ENCODE measurements at places on chromosomes 1 and 21.

DNA sequence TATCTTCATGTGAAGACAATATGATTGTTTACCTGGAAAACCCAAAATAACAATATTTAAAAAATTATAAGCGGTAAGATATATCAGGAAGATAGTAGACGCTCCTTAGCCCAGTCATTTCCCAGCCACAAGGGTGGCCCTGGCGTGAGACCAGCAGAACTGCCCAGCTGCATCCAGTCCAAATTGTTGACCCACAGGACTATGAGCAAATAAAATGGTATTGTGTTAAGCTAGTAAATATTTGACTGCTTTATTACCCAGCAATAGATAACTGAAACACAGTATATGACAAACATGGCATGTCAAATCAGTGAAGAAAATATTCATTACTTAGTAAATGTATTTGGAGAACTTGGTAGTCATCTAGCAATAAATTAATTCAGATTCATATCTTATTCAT lies 294.3 kb upstream of the SPAG17 start:
- DNase-seq, result no peak

GRCh38 chr21:38438462-38438893 lies 59.8 kb downstream of the ERG start:
- peak; percentile 29 for DNase-seq

DNA sequence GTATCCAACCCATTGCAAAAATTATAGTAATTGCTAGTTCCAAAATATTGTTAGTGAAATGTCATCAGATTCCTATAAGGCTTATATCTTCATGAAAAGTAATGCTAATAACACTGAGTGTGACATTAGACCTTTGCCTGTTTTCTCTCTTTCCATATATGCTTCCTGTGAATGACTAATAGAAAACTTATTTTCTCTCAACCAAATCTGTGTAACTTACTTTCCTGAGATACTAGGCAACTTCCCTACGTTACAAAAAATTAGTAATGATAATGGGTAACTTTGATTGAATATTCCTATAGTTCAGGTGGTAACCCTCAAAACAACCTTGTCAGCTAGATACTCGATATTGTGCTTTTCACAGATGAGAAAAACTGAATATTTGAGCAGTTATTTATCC lies 124.2 kb upstream of the HNRNPU start:
- no peak for DNase-seq

- no peak for DNase-seq
Observed at GRCh38 chr1:167648978-167649744, 19.1 kb downstream of the RCSD1 start.

Measured in PC-9 (cell line).